Adrenal gland (tissue), 19 donors: ENCODE measurements at places on chromosomes 4 and X. TPM values are rescaled to one million over a fixed set of nuclear protein-coding genes. Genes with fewer than 3 reads are reported as not detected.
A peak's percentile ranks its signal among the peaks of the same experiment; 100 is the strongest.

GRCh38 chrX:94977986-94978385 is 1304.0 kb downstream of the FAM133A start:
- H3K4me3 ChIP-seq: no peak overlapping the region
- peaks cover 5% of the 10 kb centered on the region for H3K27me3 ChIP-seq
- H3K36me3 ChIP-seq: no peaks in the 10 kb centered on the region
- no peak for DNase-seq
- H3K4me1 ChIP-seq: no peaks in the 10 kb centered on the region
- H3K27ac ChIP-seq: no peak overlapping the region

DNA sequence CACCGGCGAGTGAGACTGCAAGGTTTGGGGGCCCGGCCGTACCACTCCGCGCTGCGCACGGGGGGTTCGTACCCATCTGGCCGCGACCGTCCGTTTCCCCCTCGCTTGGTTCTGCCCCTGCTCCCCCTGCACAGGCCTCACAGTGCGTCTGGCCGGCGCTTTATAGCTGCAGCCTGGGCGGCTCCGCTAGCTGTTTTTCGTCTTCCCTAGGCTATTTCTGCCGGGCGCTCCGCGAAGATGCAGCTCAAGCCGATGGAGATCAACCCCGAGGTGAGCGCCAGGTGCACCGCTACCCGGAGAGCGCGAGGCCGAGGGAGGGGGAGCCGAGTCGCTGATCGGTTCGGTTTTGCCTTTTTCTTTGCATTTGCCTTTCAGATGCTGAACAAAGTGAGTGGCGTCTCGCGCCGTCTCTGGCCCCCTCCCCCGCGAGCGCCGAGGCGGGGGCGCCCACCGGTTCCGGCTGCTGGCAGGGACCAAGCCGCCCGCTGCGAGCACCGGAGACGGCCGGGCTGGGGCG is at the start of gene UCHL1:
TSS of gene UCHL1 (plus strand) at position 189 of the 517 bp plus-strand sequence. CDS start at position 238, 49 bp downstream.
- no peaks in the 10 kb centered on the region for H3K36me3 ChIP-seq
- H3K4me3 ChIP-seq: peak within 1 kb of the TSS; percentile 18
- peak; percentile 90 for DNase-seq
- H3K27ac ChIP-seq: no peak within 1 kb of the TSS
- H3K27me3 ChIP-seq: peaks cover 3% of the 10 kb centered on the region

- H3K27ac ChIP-seq: no peak overlapping the region
- peaks cover 3% of the 10 kb centered on the region for H3K4me1 ChIP-seq
- DNase-seq: peak; percentile 65
- H3K27me3 ChIP-seq: no peaks in the 10 kb centered on the region
These were observed 55.0 kb downstream of the FAM53A start for GRCh38 chr4:1628892-1629698.

DNA sequence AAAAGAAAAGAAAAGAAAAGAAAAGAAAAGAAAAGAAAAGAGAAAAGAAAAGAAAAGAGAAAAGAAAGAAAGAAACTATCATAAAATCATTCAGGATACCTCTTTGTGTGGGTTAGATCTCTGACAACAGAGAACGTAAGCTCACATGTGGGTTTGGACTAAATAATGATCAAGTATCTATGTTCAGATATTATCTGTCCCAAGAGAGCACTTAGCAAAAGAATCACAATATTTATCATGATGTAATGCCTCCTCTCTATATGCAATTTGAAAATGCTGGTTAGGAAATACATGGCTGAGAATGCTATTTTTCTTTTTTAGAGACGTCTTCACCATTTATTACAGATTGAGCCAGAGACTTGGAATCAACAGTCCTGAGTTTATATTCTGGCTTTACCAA is 191.3 kb downstream of the KCNIP4 start:
- H3K4me1 ChIP-seq: no peaks in the 10 kb centered on the region
- no peak overlapping the region for H3K4me3 ChIP-seq
- H3K36me3 ChIP-seq: no peaks in the 10 kb centered on the region
- no peak overlapping the region for H3K27ac ChIP-seq
- no peak for DNase-seq
- H3K27me3 ChIP-seq: no peaks in the 10 kb centered on the region

- H3K4me1 ChIP-seq: no peaks in the 10 kb centered on the region
- no peak overlapping the region for H3K27ac ChIP-seq
- H3K36me3 ChIP-seq: no peaks in the 10 kb centered on the region
- no peak for DNase-seq
- no peaks in the 10 kb centered on the region for H3K27me3 ChIP-seq
These were observed 1.5 kb downstream of the ELF4 start for GRCh38 chrX:130108647-130109428.

DNA sequence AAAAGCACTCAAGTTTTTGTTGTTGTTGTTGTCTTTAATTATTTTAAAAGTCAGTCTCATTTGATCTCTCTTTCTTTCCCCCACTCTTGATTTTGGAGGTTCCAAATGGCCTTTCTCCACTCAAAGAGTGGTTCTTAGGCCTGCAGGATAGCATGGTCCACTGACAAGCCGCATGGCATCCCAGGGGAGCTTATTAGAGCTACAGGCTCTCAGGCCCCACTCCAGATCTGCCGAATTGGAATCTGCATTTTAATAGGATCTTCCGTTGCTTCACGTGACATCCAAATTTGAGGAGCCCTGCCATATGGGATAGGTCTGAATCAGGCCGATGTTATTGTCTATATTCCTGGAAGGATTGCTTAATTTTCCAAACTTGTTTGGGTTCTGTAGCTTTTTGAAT is 72.1 kb downstream of the CPE start:
- H3K4me1 ChIP-seq: no peaks in the 10 kb centered on the region
- no peak overlapping the region for H3K4me3 ChIP-seq
- H3K27me3 ChIP-seq: no peaks in the 10 kb centered on the region
- no peak for DNase-seq
- H3K27ac ChIP-seq: no peak overlapping the region

- no peak for DNase-seq
- H3K27me3 ChIP-seq: peaks cover 7% of the 10 kb centered on the region
- H3K4me1 ChIP-seq: no peaks in the 10 kb centered on the region
- no peak overlapping the region for H3K27ac ChIP-seq
- no peaks in the 10 kb centered on the region for H3K36me3 ChIP-seq
These were observed 58.2 kb downstream of the RAB40AL start for GRCh38 chrX:102995316-102995715.

DNA sequence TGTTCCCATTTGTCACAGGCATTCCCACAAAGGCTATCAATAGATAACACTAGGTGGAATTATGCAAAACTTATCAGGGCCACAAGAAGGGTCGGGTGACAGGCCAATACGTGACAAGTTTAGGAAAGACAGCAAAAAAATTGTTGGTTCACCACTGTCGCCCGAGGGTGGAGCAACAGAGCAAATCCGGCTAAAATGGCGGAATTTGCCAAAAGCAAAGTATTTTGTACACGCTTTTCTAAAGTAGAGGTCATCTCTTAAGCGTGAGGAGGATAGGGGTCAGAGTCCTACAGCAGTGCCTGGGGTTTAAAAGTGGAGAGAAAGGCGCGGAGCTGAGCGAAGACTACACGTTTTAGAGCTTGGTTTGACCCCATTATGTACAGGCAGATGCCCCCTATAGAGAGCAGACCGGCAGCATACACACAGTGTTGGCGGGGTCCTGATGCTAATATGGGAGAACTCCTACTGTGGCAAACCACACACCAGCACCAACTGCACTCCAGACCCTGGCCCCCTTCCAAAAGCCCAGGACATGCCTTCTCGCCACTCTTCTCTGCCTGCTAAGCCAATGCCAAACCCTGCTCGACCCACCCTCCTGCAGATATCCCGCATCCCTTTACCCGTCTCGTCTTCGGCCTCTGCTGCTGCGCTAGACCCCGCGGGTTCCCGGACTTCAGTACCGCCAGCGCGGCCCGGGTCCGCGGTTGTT is 733 bp downstream of the CCNA2 start:
- peak; percentile 14 for DNase-seq
- H3K27me3 ChIP-seq: no peaks in the 10 kb centered on the region
- H3K4me1 ChIP-seq: peaks cover 14% of the 10 kb centered on the region
- peaks cover 5% of the 10 kb centered on the region for H3K36me3 ChIP-seq

DNA sequence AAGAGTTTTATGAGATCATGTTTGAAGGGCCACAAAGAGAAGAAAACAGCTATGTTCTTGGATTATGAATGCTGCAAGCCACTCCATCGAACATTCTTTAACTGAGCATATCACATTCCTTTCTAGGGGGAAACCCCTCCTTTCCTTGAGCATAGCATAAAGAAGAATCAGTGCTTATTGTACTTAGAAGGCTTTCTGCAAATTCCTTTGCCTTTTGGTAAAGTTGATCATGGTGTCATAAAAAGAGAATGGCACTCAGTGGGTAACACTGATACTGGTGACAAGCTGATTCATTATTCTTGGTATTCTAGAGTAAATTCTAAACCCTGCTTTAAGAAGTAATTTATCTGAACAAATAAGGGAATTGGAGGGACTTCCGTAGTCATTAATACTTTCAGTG is 88.5 kb upstream of the GPR34 start:
- H3K36me3 ChIP-seq: no peaks in the 10 kb centered on the region
- H3K27ac ChIP-seq: no peak overlapping the region
- DNase-seq: no peak
- H3K27me3 ChIP-seq: no peaks in the 10 kb centered on the region

DNA sequence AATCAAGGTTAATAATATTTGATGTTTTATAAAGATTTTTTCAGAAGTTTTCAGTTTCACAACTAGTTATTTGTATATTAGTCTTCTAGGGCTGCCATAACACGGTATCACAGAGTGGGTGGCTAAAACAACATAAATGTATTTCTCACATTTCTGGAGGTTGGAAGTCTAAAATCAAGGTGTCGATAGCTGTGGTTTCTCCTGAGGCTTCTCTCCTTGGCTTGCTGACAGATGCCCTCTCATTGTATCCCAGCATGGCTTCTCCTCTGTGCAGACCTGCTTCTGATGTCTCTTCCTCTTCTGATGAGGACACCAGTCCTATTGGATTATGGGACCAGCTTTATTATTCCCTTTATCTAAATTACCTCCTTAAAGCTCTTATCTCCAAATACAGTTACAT is 1456.6 kb downstream of the STIM2 start:
- no peak overlapping the region for H3K4me3 ChIP-seq
- H3K27me3 ChIP-seq: no peaks in the 10 kb centered on the region
- DNase-seq: no peak

GRCh38 chr4:42519803-42520417 is 122.6 kb downstream of the SHISA3 start:
- H3K27ac ChIP-seq: no peak overlapping the region
- peak; percentile 26 for DNase-seq
- H3K36me3 ChIP-seq: no peaks in the 10 kb centered on the region
- H3K4me1 ChIP-seq: no peaks in the 10 kb centered on the region
- H3K4me3 ChIP-seq: no peak overlapping the region

DNA sequence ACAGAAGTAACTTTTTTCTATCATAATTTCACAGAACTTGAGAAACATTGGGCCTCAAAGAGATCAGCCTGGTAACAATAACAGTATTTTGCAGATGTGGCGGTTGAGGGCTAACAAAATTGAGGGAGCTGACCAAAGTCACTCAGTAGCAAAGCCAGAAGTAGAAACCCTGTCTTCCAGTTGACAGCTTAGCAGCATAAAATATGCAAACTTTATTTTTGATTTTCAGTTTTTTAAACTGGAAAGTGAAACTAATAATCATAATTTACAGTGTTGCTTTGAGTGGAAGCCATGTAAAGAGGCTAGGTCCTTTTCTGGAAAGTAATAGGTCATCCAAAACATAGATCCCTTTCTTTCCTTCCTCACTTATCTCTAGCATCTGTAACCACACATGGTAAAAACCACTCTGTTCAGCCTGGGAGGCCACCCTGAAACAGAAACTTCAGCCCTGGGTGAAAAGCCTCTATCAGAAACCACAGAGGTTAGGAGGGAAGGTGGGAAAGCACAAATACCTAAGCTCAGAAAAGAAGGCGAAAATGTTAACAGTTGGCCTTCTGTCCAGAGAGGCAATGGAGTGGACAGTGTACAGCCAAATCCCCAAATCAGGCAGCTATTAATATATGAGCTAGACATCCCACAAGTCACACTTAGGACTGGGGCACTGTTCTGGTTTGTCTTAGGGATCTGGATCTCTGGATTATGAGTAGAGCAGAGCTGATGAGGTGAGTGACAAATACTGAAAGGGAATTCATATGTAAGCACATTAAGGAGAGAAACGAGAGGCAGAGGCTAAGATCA is 61.1 kb upstream of the ARSJ start:
- no peak overlapping the region for H3K4me3 ChIP-seq
- H3K27me3 ChIP-seq: no peaks in the 10 kb centered on the region
- H3K36me3 ChIP-seq: no peaks in the 10 kb centered on the region
- H3K27ac ChIP-seq: no peak overlapping the region
- DNase-seq: no peak

- no peaks in the 10 kb centered on the region for H3K27me3 ChIP-seq
- no peak overlapping the region for H3K4me3 ChIP-seq
- H3K4me1 ChIP-seq: no peaks in the 10 kb centered on the region
These were observed 26.8 kb upstream of the GRXCR1 start for GRCh38 chr4:42865572-42866189.

DNA sequence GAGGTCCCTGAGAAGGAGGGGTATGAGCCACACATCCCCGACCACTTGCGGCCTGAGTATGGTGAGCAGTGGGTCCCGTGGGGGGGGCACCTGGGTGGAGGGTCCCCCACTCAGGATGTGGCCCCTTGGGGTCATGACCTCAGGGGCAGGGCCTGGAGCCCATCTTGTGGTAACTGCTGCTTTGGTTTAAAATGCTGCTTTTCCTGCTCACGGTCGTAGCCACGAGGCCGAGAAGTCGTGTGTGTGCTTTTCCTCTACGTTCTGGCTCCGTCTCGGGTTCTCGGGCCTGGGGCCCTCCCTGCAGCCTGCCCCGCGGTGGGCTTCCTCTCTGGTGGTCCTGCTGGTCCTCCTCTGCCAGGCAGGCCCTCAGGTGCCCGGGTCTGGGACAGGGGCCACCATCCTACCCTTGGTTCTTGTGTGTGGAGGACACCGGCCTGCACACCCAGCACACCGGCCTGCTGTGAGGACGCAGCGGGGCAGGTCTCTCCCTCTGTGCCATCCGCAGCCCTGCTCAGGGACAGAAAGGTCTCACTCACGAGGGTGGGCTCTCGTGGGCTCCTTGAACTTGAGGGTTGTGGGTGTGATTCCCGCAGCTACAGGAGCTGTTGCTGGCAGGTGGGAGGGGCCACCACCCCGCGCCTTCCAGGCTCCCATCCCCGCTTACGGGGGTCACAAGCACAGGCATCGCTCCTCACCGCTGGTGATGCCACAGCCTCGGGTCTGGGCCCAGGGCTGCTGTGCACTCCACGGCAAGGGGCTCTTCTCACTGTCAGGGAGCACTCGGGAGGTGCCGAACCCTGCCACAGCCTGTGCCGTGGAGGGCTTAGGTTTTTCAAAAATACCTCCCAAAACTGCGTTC is 19.6 kb downstream of the UVSSA start:
- H3K36me3 ChIP-seq: no peaks in the 10 kb centered on the region
- no peaks in the 10 kb centered on the region for H3K4me1 ChIP-seq
- no peak for DNase-seq
- no peaks in the 10 kb centered on the region for H3K27me3 ChIP-seq
- H3K27ac ChIP-seq: no peak overlapping the region

SLC35A2 gene
- 23.7 TPM for total RNA-seq

XKRX gene
- total RNA-seq: 2.6 TPM

ANOS1 gene
- total RNA-seq: 1.8 TPM

FAM53A gene
- total RNA-seq: 1.1 TPM

TASL gene
- 0.44 TPM for total RNA-seq

STK32B gene
- total RNA-seq: 0.79 TPM

MAGED4 gene
- 5.2 TPM for total RNA-seq

PABPC1L2A gene
- total RNA-seq: 1.1 TPM

MAGEC2 gene
- total RNA-seq: not detected

RIPPLY1 gene
- total RNA-seq: not detected

FMR1NB gene
- not detected for total RNA-seq

TLR2 gene
- total RNA-seq: 2.8 TPM

SMIM31 gene
- total RNA-seq: not detected

UNC5C gene
- total RNA-seq: 30.9 TPM

CT45A6 gene
- total RNA-seq: not detected

KCTD8 gene
- total RNA-seq: 0.47 TPM
